ENCODE measurements at places on chromosomes 3 and 15. TPM values are rescaled to one million over a fixed set of nuclear protein-coding genes. Genes with fewer than 3 reads are reported as not detected.

LTK gene
- 0.31 TPM for total RNA-seq

ATP13A5 gene
- not detected for total RNA-seq

GOLGA8T gene
- not detected for total RNA-seq

ACAN gene
- total RNA-seq, result not detected

RGMA gene
- total RNA-seq, result 3.6 TPM

RASGRP1 gene
- not detected for total RNA-seq

SERINC4 gene
- not detected for total RNA-seq

CCR4 gene
- not detected for total RNA-seq

DGKG gene
- total RNA-seq, result 0.97 TPM

B3GNT5 gene
- 0.66 TPM for total RNA-seq
